DMS79 treated with DMSO at 0.1 percent for 48 hours (cell line): ENCODE measurements at places on chromosomes 7 and 10.

DNA sequence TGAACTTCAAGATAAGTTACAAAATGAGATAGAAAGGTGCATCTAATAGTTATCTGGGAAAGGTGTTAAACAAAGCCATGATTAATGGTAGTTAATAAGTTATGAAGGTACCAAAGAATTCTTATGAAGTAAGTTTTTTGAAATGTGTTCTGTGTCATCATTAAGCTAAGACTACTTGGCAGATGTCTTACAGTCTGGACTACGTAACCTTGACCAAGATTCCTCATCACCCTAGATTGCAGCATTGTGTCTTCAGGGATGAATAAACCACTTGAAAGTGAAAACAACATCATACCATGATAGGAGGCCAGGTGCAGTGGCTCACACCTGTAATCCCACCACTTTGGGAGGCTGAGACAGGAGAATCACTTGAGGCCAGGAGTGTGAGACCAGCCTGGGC is 48.2 kb downstream of the GOT1 start:
- no peak for DNase-seq

- no peak for DNase-seq
Observed at GRCh38 chr10:92567952-92568600, 5.8 kb downstream of the IDE start.

GRCh38 chr7:30646154-30646553 is 36.1 kb downstream of the CRHR2 start:
- DNase-seq, result no peak

GRCh38 chr10:118592675-118593330 is 2.6 kb downstream of the PRLHR start:
- DNase-seq, result peak; percentile 72

DNA sequence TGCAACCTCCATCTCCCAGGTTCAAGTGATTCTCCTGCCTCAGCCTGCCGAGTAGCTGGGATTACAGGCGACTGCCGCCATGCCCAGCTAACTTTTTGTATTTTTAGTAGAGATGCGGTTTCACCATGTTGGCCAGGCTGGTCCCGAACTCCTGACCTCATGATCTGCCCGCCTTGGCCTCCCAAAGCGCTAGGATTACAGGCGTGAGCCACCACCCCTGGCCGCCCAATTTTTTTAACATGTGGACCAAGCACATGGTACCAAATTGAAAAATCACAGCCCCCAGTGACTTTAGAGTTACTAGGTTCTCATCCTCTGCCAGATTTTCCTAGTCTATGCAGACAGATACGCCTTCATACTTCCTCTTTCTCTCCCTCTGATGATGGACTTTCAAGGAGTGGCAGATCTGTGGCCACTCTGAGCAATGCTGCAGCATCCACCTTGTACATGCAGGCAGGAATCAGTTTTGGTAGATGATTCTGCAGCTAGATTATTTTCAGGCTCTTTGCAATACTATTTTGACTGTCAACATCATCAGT is 34.0 kb upstream of the EZH2 start:
- no peak for DNase-seq

DNA sequence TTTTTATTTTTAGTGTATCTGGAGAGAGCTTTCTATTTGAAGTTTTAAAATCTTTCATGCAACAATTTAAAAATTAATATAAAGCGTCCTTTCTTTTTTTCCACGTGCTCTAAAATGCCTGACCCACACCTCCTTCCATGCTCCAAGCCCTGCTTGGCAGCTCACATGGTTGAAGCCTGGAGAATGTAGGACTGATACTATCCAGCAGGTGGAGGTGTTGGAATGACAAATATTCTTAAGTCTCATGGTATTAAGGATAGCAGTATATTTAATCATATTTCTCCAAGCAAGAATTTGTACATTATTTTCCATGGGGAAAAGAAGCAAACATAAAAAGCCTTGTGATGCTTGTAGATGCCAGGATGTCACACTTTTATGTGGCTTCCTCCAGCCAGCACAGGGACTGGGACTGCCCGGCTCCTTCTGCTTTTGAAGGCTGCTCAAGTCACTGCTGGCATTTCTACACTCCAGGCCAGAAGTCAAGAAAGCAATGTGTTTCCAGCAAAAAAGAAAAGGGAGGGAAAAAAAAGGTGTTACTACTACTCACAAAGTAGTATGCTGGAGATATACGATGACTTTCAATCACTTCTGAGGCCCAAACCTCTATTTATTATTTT is 49.7 kb downstream of the BZW2 start:
- peak; percentile 14 for DNase-seq

GRCh38 chr7:15288741-15289140 is 273.1 kb downstream of the AGMO start:
- DNase-seq, result no peak

DNA sequence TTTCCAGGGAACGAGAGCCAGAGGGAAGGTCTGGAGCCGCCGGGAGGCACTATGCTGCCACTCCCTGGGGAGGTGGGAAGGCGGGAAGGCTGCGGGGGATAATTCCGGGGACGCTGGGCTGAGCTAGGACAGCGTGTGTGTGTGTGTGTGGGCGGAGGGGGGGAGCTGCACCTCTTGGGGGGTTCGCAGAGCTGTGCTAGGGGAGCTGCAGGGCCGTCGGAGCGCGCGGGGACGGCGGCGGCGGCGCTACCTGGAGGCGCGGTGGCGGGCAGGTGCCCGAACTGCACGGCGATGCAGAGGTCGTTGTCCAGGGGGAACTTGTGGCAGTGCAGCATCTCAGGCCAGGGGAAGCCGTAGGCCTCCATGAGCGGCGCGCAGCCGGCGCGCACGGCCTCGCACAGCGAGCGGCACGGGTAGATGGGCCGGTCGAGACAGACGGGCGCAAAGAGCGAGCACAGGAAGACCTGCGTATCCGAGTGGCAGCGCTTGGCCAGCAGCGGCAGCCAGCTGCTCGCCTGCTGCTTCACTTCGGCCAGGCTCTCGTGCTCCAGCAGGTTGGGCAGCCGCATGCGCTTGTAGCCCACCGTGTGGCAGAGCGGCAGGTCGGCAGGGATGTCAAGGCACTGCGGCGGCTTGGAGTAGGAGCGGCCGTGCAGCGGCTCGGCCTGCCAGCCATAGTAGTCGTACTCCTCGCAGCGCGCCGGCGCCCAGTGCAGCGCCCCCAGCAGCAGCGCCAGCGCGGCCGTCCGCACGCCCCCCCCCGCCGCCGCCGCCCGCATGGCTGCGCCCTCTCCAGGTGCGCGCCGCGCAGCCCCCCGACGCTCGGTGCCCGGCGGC is 526 bp downstream of the SFRP5 start:
- DNase-seq, result peak; percentile 4

GRCh38 chr10:109946680-109947079 is 23.4 kb upstream of the XPNPEP1 start:
- no peak for DNase-seq

GRCh38 chr7:54946764-54947163 is 72.1 kb upstream of the EGFR start:
- no peak for DNase-seq

GRCh38 chr7:70738151-70738885 is 393.6 kb upstream of the GALNT17 start:
- no peak for DNase-seq

GRCh38 chr10:44993226-44993921 is 7.3 kb upstream of the ZNF22 start:
- DNase-seq, result no peak

GRCh38 chr7:70082099-70082611 is 483.9 kb downstream of the AUTS2 start:
- no peak for DNase-seq

DNA sequence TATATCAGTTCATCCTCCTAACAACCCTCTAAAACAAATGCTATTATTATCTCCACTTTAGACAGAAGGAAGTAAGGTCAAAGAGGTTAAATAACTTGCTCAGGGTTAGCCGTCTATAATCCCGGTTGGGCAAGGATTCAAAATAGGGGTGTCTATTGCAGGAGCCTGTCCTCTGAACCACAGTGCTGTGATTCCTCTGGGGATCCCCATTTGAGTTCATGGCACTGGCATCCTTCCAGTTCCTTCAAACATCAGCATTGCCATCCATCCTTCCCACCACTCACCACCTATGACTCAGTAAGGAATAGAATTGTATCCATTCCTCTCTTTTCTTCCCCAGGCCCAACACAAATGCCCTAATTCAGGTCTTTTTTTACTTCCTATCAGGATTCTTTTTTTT is 25.6 kb downstream of the HPS6 start:
- no peak for DNase-seq

DNA sequence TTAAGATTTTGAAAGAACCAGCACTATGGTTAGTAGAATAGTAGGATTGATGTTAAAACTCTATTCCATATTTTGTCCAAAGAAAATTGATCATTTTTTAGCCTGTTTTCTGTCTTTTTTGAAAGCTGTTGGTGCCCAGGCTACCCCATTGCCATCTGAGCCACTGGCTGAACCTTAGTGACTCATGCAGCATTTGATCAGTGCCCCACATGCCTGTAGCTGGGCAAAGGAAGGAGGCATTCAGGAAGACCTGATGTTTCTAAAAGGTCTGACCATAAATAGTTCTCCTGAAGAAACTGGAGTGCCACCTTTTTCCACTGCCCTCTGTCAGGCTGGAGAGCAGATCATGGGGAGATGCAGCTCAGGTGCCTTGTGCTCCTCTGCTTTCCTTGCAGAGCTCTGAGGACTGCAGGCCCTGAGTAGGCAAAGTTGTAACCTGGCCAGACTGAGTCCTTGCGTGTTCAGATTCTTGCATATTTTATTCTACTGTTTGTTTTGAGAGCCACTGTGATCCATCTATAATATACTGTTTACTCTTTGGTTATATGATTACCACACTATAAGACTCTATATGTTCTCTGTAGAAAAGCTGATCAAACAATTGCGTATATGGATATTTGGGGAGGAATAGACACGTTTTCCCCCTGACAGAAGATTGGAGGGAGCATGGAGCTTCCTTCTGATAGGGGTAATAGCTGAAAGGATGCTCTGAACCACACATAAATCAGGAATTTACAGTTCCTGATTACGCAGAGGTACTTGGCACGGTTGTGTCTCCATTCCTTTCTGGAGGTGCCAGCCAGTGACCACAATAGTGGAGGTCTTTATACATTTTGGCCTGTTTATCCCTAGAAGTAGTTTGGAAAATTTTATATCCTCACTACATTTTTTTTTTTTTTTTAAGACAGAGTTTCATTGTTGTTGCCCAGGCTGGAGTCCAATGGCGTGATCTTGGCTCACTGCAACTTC is 48.9 kb upstream of the GJD4 start:
- DNase-seq, result no peak

DNA sequence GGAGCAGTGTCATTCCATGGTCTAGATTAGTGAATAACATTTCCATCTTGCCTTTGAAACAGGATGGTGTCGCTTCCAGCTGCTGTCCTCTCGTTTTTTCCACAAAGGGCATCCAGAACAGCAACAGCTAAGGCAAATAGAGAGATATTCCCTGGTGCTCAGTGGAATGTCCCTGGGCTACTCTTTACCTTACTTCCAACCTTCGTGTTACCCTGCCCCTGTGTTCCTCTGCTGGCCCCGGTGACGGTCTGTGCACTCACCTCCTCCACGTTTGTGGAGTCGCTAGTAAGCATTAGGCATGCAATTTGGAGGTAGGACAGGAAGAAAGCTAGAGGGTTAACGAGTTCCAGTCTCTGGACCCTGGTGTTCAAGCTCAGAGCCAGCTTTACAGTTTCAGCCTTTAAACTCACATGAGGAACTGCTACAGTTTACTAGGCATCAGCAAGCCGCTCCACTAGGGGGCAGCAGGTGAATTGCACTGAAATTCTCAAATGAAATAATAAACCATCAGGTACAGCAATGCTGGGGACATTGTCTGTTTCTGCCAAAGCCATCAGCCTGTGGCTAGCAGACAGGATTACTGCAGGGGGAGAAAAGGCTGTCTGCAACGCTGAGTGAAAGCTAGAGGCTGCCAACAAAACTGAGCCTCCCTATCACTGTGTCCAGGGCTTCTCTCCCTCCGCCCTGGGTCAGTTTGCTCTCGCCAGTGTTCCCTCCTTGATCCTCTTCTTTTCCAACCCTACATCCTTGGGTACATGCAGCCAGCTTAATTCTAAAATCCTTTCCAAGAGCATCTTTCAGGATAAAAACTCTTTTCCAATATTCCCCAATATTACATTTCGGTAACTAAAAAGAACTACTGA is 9.0 kb downstream of the MRPL32 start:
- DNase-seq, result peak; percentile 59

- DNase-seq, result no peak
Observed at GRCh38 chr7:10855583-10855982, 118.1 kb upstream of the PHF14 start.

DNA sequence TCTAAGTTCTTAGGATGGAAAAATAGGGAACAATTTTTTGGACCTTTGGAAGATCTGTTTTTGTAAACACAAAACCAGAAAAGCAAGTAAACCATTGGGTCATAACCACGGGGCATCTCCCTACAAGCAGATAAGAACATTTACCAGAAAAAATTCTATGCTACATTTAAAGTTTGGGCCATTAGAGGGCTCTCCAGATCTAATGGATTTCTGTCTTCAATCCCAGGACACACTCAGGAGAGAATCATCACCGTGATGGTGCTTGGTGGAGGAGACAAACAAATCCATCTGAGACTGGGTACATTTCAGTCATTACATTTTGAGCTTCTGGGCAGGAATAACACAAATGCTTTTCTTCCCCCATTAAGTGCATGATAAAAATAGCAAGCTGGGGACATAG is 178.4 kb upstream of the TARP start:
- DNase-seq, result peak; percentile 6

- peak; percentile 24 for DNase-seq
Observed at GRCh38 chr7:69787736-69788431, 189.6 kb downstream of the AUTS2 start.

DNA sequence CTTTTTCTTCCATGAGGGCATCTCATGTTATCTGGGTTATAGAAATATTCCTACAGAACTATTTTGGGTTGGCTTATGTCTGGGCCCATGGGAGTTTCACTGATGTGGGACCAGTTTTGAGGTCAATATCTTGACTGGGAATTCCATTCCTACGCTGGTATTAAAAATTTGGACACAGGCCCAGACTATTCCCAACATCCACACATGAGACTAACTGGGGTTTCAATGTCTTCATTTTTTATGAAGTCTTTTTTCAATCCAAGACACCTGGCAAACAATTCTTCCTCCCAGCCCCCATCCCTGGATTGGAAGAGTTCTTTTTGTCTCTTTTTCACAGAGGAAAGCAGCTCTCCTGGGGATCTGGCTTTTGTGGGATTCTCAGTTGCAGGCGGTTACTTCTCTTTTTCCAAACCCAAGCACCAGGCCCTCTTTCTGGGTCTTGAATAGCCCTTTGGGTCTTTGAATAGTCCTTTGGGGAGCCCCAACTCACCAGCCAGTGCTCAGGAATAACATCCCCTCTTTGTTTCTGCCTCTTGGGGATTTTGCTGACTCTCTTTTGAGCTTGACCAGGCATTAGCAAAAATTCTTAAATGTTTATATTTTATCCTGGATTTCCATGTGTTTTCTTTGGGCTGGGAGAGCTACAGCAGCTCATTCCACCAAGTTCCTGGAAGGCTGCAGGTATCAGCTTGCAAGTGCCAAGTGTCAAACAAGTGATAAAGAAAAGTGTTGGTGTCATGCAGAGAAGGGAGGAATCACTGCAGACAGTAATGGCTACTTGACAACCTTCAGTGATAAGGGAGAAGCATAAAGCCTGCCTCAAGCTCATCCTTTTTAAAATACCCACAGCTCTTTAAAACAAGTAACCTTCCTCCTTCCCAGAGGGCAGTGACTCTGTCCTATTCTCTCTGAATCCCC is 234.3 kb downstream of the ADAM12 start:
- DNase-seq, result no peak
